ENCODE measurements at places on chromosomes 7 and 10. TPM values are rescaled to one million over a fixed set of nuclear protein-coding genes. Genes with fewer than 3 reads are reported as not detected.

Gene GPR26
- not detected for total RNA-seq

Gene COL17A1
- total RNA-seq: 0.88 TPM

Gene COBL
- 0.32 TPM for total RNA-seq

Gene VPS26A
- 28.5 TPM for total RNA-seq

Gene PRPS1L1
- total RNA-seq: not detected

Gene PRR15
- 0.06 TPM for total RNA-seq

Gene GALNT11
- total RNA-seq: 24.6 TPM

Gene TMEM196
- total RNA-seq: not detected

Gene DNTT
- total RNA-seq: not detected

Gene WEE2
- not detected for total RNA-seq

Gene AKR1C4
- not detected for total RNA-seq

Gene NRAP
- not detected for total RNA-seq

Gene PIK3CG
- total RNA-seq: 5.3 TPM

Gene PBLD
- total RNA-seq: 1.8 TPM

Gene CPVL
- total RNA-seq: 7.0 TPM

Gene MDFIC
- 36.6 TPM for total RNA-seq

Gene ASZ1
- total RNA-seq: not detected

Gene SPACDR
- 0.32 TPM for total RNA-seq

Gene CEP55
- total RNA-seq: 28.9 TPM

Gene SLC16A12
- not detected for total RNA-seq

Gene MUC3A
- total RNA-seq: not detected

Gene ADCY1
- 0.13 TPM for total RNA-seq

Gene TAS2R5
- 2.8 TPM for total RNA-seq

Gene HMX3
- not detected for total RNA-seq

Gene ZNF365
- total RNA-seq: 0.25 TPM

Gene HYAL4
- total RNA-seq: 1.2 TPM

Gene PKD1L1
- 6.3 TPM for total RNA-seq

Gene GDF2
- not detected for total RNA-seq

Gene ANKRD61
- total RNA-seq: not detected

Gene NEUROG3
- not detected for total RNA-seq

Gene ERVW-1
- not detected for total RNA-seq

Gene SGCE
- total RNA-seq: 87.5 TPM

Gene VSTM4
- total RNA-seq: 0.25 TPM

Gene AMZ1
- under 0.01 TPM for total RNA-seq

Gene HKDC1
- 0.16 TPM for total RNA-seq

Gene THSD7A
- total RNA-seq: 27.2 TPM

Gene SCIN
- total RNA-seq: 0.13 TPM

Gene PNLIPRP3
- not detected for total RNA-seq

Gene CDK14
- 4.3 TPM for total RNA-seq

Gene CREB5
- 12.5 TPM for total RNA-seq

Gene FKBP6
- total RNA-seq: not detected

Gene ZNF467
- 2.7 TPM for total RNA-seq

Gene EMX2
- total RNA-seq: not detected

Gene TRIP6
- total RNA-seq: 62.6 TPM

Gene SLC18A3
- total RNA-seq: not detected

Gene CHN2
- total RNA-seq: 0.76 TPM

Gene KNDC1
- under 0.01 TPM for total RNA-seq

Gene DRGX
- not detected for total RNA-seq

Gene SPAG6
- not detected for total RNA-seq

Gene SRRM3
- total RNA-seq: 2.5 TPM
